ENCODE measurements at places on chromosomes 2 and 18.

GRCh38 chr2:114821055-114821454, 378.6 kb downstream of the DPP10 start:
- no peak for DNase-seq

DNA sequence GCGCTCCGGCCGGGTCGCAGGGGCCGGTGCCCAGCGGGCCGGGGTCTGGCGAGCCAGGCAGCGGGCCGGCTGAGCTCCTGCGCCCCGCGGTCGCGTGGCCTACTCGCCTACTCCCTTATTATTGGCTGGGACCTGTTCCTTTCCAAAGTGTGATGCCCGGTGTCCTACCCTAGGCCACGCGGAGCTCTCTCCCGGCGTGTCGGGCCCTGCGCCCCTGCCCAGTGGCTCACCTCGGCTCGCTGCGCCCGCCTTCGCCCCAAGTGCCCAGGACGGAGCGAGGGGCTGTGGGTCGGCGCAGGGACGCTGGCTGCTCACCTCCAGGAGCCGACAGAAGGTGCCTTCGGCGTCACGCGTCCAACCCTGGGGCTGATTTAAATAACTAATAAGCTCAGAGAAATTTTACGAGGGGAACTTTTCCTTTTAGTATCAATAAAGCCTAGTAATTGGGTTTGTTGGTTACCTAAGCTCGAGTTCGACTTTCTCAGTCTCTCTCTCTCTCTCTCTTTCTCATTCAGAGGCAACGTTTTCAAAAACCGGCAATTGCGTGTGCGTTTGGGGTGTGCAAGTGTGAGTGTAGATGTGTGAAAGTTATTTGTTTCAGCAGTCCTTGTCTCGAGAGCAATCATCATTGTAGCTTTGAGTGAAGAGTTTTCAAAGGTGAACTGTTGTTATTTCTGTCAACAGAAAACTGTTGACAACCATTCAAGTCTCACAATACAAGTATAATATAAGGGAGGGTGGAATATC, 7.0 kb upstream of the SATB2 start:
- DNase-seq, result no peak

DNA sequence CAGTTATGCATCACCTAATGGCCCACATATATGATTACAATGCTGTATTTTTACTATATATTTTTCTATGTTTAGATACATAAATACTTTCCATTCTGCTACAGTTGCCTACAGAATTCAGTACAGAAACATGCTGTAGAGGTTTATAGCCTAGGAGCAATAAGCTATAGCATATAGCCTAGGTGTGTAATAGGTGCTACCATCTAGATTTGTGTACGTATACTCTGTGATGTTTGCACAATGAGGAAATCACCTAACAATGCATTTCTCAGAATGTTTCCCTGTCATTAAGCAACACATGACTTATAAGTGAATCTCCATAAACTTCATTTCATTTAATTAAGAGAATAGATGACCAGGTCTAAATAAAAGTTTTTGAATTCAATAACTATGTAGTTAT, 43.5 kb downstream of the SLC38A11 start:
- DNase-seq, result no peak

GRCh38 chr2:183093857-183094657, 15.5 kb downstream of the DUSP19 start:
- DNase-seq, result no peak

DNA sequence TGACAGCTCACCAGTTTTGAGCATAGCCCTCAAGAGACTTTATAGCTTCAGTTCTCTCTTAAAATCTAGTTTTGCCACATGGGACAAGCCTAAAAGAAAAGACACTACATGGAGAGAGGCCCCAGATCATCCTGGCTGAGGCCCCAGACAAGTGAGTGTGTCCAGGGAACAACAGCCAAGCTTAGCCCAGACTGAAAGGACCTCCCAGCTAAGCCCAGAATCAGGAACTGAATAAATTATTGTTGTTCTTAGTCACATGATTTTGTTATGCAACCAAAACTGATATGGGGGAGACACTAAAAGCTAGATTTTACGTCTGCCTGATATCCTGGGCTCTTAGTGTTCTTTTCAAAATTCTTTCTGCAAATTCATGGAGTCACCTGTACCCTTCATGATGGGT, 29.3 kb upstream of the LBH start:
- no peak for DNase-seq

GRCh38 chr2:33208400-33208799, 261.6 kb downstream of the LTBP1 start:
- DNase-seq, result no peak

- DNase-seq, result no peak
Measured at GRCh38 chr18:10381951-10382350, 72.5 kb upstream of the APCDD1 start.

DNA sequence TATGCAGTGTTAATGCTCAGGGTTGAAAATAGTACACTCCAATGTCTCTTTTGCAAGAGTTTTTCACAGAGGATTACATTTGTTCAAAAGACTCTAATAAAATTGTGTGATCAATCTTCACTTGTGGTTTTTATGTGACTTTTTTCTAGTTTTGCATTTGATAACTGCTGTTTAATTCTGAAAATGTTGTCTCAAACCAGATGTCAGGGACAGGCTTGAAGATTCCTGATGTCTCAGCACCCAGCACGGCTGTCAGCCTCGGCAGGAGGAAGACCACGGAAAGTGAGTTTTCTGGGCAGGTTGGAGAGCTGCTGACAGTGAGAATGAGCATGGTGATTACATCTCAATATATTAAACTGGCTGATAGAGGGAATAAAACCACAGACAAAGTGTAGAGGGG, 9.1 kb downstream of the SOX11 start:
- no peak for DNase-seq

DNA sequence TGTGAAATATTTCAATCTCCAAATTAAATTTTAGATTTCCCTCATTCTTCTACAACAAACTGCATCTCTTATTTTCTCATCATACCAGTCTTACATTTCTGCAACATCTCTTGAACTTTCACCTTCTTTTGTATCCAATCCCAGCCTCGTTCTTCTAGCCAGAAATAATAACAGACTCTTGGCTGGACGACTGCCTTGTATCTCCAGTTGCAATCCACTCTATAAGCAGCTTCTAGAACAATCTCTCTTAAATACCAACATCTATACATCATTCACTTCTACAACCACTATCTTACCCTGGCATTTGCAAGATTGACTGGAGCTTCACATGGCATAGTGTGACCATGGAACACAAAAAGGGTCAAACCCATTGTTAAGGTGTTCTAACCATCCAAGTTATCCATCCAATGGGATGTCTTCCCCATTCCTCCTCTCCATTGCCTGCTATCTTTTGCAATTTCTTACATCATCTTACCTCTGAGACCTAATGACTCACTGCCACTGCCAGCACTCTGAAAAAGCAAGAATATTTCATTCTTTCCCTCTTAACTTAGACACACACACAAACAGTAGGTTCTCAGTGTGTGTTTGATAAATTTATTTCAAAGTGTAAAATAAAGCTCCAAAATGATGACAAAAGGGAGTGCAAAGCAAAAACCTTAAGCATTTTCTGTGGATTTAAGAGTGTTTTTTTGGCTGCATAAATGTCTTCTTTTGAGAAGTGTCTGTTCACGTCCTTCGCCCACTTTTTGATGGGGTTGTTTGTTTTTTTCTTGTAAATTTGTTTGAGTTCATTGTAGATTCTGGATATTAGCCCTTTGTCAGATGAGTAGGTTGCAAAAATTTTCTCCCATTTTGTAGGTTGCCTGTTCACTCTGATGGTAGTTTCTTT, 145.6 kb downstream of the METTL4 start:
- DNase-seq, result no peak

DNA sequence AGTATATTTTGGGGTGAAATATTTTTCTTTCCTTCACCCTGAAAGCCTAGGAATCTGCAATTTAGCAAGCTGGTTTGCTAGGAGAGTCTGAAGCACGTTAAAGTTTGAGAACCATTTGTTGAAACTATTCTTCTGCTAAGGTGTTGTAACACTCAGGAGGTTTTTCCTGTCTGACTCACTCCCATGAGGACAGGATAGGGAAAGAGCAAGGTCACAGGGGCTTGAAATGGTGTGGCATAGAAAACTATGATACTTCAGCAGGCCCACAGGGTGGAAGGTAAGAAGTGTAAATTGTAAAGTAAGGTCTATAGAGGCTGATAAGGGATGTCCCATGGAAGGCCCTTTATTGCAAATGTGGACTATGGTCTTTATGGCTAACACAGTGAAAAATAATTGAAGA, 177.7 kb upstream of the ZC3H15 start:
- DNase-seq, result no peak

DNA sequence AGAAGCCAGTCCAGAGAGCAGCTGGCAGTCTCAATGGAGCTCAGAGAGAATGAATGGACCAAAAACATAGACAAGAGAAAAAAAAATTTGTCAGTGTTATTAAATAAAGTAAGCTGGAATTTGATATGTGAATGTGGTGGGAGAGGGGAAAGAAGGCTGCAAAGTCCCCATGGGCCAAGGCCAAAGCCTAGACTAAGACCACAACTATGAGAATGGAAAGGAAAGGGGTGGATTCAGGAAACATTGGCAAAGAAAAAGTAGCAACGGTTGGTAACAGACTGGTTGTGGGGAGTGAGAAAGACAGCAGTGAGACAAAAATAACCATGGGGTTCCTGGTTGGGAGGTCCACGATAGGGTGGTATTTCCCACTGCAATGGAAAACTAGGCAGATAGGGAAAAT, 47.0 kb downstream of the ZEB2 start:
- no peak for DNase-seq

GRCh38 chr2:130911482-130911881, 74.8 kb downstream of the ARHGEF4 start:
- no peak for DNase-seq

Measured in activated T-helper 1 cell treated with anti-CD3 and anti-CD28 coated beads, Interleukin-2, amount 50 U/mL, for 16 hours (primary cell).